ENCODE measurements at places on chromosomes 12 and 14. TPM values are rescaled to one million over a fixed set of nuclear protein-coding genes. Genes with fewer than 3 reads are reported as not detected.

Gene TMPO
- total RNA-seq = 42.0 TPM

Gene ANKS1B
- 0.94 TPM for total RNA-seq

Gene SMIM41
- total RNA-seq = 0.15 TPM

Gene CAPZA3
- not detected for total RNA-seq
